SK-N-SH (cell line): ENCODE measurements at places on chromosomes 4 and X. TPM values are rescaled to one million over a fixed set of nuclear protein-coding genes. Genes with fewer than 3 reads are reported as not detected.

- no peaks in the 10 kb centered on the region for H3K36me3 ChIP-seq
- peaks cover 18% of the 10 kb centered on the region; the same call in 1 of the 2 replicates for H3K27me3 ChIP-seq
- peaks cover 19% of the 10 kb centered on the region; the same call in 1 of the 2 replicates for H3K4me1 ChIP-seq
- H3K27ac ChIP-seq, result no peak overlapping the region
These were observed 105.8 kb upstream of the RBPJ start for GRCh38 chr4:26214994-26215393.

MTMR8 gene
- polyA plus RNA-seq, result 0.21 and 0.35 TPM in 2 replicates

DNA sequence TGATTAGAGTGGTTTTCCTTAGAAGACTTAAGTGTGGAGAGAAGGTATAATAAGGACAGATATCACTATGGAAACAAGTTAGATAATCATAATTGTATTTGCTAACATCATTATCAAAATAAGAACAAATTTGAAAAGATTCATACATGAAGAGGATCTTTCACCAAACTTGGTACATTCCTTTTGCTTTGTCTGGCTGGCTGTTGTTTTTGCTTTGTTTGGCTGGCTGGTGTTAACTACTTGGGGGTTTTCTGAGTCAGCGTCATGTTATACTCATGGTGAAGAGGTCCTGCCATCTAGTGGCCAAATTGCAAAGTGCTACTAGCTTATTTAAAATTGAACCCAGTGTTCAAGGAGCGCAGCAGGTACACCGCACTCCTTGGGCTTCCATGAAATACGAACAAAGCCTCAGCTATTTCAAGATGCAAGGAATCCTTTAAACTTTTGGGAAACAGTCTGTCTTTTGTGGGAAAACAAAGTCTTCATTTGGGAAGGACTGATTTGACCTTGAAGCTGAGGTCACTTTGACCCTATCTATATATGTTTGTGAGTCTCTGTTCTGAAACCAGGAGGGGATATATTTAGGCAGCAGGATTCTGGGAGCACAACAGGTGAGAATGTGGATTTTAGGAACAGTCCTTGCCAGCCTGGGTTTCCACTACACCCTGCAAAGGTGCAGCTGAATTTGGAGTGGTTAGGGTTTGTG lies 129.7 kb downstream of the PLS3 start:
- H3K27me3 ChIP-seq, result peaks cover 15% of the 10 kb centered on the region; the same call in 1 of the 2 replicates
- H3K4me3 ChIP-seq, result no peak overlapping the region
- H3K4me1 ChIP-seq, result no peaks in the 10 kb centered on the region
- H3K27ac ChIP-seq, result no peak overlapping the region

- no peaks in the 10 kb centered on the region for H3K4me1 ChIP-seq
- no peak overlapping the region for H3K27ac ChIP-seq
- no peaks in the 10 kb centered on the region for H3K36me3 ChIP-seq
- H3K4me3 ChIP-seq, result no peak overlapping the region; the same call in 1 of the 2 replicates
These were observed 105.4 kb upstream of the FAT1 start for GRCh38 chr4:186829097-186829496.

GRCh38 chr4:11497212-11497806 lies 68.6 kb upstream of the HS3ST1 start:
- H3K36me3 ChIP-seq, result no peaks in the 10 kb centered on the region
- no peak overlapping the region for H3K27ac ChIP-seq
- no peaks in the 10 kb centered on the region for H3K27me3 ChIP-seq
- H3K4me3 ChIP-seq, result no peak overlapping the region
- DNase-seq, result no peak

DNA sequence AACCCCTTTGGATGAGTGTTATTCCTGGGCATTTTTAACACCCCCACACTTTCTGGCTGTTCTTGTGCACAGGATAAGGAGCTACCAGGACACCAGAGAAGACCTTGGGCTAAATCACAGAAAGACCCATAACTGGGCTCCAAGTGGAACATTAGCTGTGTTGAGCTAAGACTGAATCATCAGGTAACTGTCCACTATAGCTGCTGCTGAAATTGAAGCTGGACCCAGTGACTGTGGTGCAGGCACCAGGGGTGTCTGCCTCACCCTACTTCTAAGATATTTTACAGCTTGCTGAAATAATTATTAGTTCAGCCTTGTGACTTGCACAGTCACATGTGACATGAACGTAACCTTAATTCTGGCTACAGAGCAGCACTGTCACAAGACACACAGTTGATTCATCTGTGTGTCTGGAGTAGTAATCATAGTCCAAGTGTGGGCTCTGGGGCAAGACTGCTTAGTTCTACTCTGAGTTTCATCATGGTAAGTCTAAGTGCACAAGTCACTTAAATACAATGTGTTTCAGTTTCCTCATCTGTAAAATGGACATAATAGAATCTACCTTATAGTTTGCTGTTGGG lies 127.4 kb downstream of the SLC39A8 start:
- H3K36me3 ChIP-seq, result no peaks in the 10 kb centered on the region
- DNase-seq, result no peak
- H3K4me3 ChIP-seq, result no peak overlapping the region
- H3K27me3 ChIP-seq, result no peaks in the 10 kb centered on the region

ANOS1 gene
- under 0.01 and 0.02 TPM in 2 replicates for polyA plus RNA-seq

GRCh38 chr4:13103382-13104015 lies 380.6 kb downstream of the RAB28 start:
- no peaks in the 10 kb centered on the region for H3K27me3 ChIP-seq
- no peak overlapping the region for H3K4me3 ChIP-seq
- no peaks in the 10 kb centered on the region for H3K36me3 ChIP-seq
- H3K4me1 ChIP-seq, result no peaks in the 10 kb centered on the region

MAGEA12 gene
- polyA plus RNA-seq, result 81.1 and 104 TPM in 2 replicates

GRCh38 chr4:183141997-183142396 lies 42.9 kb downstream of the WWC2 start:
- peaks cover 38% of the 10 kb centered on the region for H3K4me1 ChIP-seq
- H3K4me3 ChIP-seq, result no peak overlapping the region
- no peak for DNase-seq
- peak overlapping the region; percentile 96 for H3K27ac ChIP-seq
- no peaks in the 10 kb centered on the region for H3K27me3 ChIP-seq

GRCh38 chrX:71301195-71301924 lies at the start of gene ITGB1BP2:
ITGB1BP2 (plus strand) TSS chrX:71301750; CDS start chrX:71301807, 57 bp downstream.
- H3K4me1 ChIP-seq, result no peaks in the 10 kb centered on the region
- peaks cover 47% of the 10 kb centered on the region for H3K36me3 ChIP-seq
- no peak for DNase-seq
- no peak within 1 kb of the TSS for H3K4me3 ChIP-seq
- H3K27ac ChIP-seq, result no peak within 1 kb of the TSS

- no peak overlapping the region for H3K27ac ChIP-seq
- no peaks in the 10 kb centered on the region; the same call in none of the 2 replicates for H3K4me1 ChIP-seq
- no peaks in the 10 kb centered on the region for H3K27me3 ChIP-seq
- H3K4me3 ChIP-seq, result no peak overlapping the region
These were observed 4.4 kb downstream of the GNPDA2 start for GRCh38 chr4:44722001-44722400.

- H3K4me1 ChIP-seq, result no peaks in the 10 kb centered on the region
- no peak overlapping the region for H3K4me3 ChIP-seq
- H3K27ac ChIP-seq, result no peak overlapping the region
- H3K36me3 ChIP-seq, result no peaks in the 10 kb centered on the region; the same call in 1 of the 2 replicates
These were observed 95.8 kb downstream of the SLIT2 start for GRCh38 chr4:20347531-20347930.

DNA sequence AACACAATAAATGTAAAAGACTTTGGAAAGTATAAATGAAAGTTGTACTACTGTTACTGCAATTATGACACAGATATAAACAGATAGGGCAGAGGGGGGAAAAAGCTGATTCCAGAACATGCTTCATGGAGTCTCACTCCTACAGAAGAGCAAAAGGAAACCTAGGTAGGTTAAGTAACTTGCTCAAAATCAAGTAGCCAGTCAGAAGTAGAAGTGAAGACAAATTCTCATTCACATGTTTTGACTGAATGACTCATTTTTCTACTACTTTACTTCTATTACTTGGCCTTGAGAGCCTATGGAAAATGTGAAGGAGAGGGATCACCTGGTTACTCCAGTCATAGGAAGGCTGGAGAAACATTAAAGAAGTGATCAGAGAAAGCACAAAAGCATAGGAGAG lies 23.6 kb upstream of the RASGEF1B start:
- DNase-seq, result no peak
- H3K4me3 ChIP-seq, result no peak overlapping the region
- no peaks in the 10 kb centered on the region; the same call in 1 of the 2 replicates for H3K27me3 ChIP-seq
- no peaks in the 10 kb centered on the region for H3K4me1 ChIP-seq

- no peaks in the 10 kb centered on the region for H3K27me3 ChIP-seq
- H3K4me3 ChIP-seq, result no peak overlapping the region
- no peak overlapping the region for H3K27ac ChIP-seq
- no peak for DNase-seq
- no peaks in the 10 kb centered on the region for H3K36me3 ChIP-seq
- no peaks in the 10 kb centered on the region for H3K4me1 ChIP-seq
These were observed 2745.4 kb downstream of the PCDH7 start for GRCh38 chr4:33465565-33465964.

DNA sequence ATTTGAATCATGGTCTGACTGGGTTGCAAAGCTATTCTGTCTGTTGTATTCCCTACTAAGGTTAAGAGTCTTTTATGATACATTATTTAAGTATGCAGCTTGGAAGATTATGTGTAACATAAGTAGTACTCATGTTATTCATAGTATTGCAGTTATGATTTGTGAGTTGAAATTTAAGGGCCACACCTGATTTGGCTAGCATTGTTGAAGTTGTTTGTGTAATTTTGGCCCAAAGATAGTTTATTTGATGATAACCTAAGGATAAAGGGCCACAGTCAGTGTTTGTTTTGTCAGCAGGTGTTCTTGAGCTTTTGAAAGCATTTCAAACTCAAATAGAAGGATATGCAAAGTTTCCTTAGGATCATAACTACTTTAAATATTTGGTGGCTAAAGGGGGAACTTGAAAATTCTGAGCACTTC lies 38.9 kb downstream of the NUDT9 start:
- H3K4me1 ChIP-seq, result no peaks in the 10 kb centered on the region
- H3K27me3 ChIP-seq, result no peaks in the 10 kb centered on the region
- no peak overlapping the region for H3K4me3 ChIP-seq
- no peak overlapping the region for H3K27ac ChIP-seq

DNA sequence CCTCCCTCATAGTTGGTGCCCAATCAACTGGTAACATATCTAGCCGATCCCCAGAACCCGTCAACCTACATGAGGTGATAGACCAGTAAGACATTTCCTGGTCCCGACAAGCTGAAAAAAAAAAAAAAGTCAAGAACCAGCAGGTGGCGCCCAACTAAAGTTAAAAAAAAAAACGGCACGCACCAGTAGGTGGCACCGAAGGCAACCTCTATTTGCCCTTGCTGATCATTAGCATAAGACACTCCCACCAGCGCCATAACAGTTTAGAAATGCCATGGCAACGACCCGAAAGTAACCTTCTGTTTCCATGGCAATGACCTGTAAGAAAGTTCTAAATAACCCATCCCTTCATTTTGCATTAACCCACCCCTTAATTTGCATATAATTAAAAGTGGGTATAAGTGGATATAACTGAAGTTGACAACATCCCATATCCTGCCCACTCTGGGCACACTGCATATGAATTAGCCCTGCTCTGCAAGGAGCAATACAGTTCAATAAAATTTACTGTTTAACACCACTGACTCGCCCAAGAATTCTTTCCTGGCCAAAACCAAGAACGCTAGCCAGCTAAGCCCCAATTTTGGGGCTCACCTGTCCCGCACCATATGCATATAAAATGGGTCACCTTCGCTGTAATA lies 83.9 kb upstream of the SPANXB1 start:
- no peak overlapping the region for H3K27ac ChIP-seq
- DNase-seq, result peak; percentile 36
- no peaks in the 10 kb centered on the region for H3K4me1 ChIP-seq
- no peak overlapping the region for H3K4me3 ChIP-seq
- H3K36me3 ChIP-seq, result no peaks in the 10 kb centered on the region

GRCh38 chrX:2631743-2632532 lies 59.2 kb upstream of the CD99 start:
- H3K4me3 ChIP-seq, result no peak overlapping the region
- H3K4me1 ChIP-seq, result no peaks in the 10 kb centered on the region
- no peak for DNase-seq
- H3K27me3 ChIP-seq, result no peaks in the 10 kb centered on the region

CLDN34 gene
- polyA plus RNA-seq, result not detected in 2 replicates

DCAF12L1 gene
- not detected in 2 replicates for polyA plus RNA-seq

DNA sequence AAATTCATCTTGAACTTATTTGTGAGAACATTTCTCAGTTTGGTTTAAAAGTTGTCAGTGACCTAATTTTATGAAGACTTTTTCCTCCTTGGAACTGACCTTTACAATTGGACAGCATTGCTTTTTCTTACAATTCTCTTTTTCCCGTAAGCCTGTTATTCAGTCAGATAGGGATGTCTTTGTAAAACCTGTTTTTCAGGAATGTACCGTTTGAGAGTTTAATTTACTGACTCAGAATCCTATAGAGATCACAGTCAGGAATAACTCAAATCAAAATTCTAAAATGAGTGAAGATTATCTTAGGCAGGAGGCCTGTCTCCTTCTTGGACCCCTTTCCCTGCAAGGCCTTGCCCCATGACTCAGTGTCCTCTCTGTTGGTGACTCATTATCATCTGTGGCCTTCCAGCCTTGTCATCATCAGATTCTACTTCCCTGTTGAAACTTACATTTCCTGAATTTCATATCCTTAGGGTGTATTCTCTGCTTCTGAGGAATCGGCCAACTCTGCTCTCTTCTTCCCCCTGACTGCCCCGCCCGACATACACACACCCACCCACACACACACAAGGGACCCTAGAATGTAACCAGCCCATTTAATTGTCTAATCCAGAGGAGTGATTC lies 99.8 kb downstream of the ARHGAP10 start:
- H3K27me3 ChIP-seq, result no peaks in the 10 kb centered on the region
- no peaks in the 10 kb centered on the region for H3K36me3 ChIP-seq
- H3K4me1 ChIP-seq, result peaks cover 28% of the 10 kb centered on the region
- H3K27ac ChIP-seq, result peak overlapping the region; percentile 58
- DNase-seq, result no peak

DNA sequence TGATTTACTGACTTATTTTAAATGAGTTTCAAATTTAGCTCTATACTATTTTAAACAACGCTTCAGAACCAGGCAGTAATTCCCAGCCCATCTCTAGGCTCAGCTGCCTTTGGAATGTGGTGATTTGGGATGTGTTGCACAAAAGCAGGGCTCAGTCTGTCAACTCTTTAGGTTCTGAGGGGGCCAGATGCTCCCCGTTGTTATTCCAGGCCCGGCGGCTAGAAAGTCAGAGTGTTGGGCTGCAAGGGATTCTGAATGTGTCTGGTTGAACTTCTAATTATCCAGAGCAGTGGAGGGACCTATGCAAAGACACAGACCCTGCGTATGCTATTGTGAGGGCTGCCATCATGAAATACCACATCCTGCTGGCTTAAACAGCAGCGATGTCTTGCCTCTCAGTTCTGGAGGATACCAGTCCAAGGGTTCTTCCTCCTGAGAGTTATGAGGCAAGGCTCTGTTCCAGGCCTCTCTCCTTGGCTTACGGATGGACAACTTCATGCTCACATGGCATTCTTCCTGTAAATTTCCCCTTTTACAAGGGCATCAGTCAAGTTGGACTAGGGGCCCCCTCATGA lies 123.2 kb upstream of the TRIM2 start:
- no peak overlapping the region for H3K4me3 ChIP-seq
- H3K4me1 ChIP-seq, result peaks cover 11% of the 10 kb centered on the region; the same call in 1 of the 2 replicates
- H3K27me3 ChIP-seq, result no peaks in the 10 kb centered on the region; the same call in 1 of the 2 replicates
- no peak overlapping the region for H3K27ac ChIP-seq

- no peak overlapping the region for H3K4me3 ChIP-seq
- H3K4me1 ChIP-seq, result no peaks in the 10 kb centered on the region
- H3K27me3 ChIP-seq, result peaks cover 3% of the 10 kb centered on the region; the same call in 1 of the 2 replicates
These were observed 65.2 kb upstream of the FAM47B start for GRCh38 chrX:34877436-34877835.
